ENCODE measurements at places on chromosomes 13 and 19.

DNA sequence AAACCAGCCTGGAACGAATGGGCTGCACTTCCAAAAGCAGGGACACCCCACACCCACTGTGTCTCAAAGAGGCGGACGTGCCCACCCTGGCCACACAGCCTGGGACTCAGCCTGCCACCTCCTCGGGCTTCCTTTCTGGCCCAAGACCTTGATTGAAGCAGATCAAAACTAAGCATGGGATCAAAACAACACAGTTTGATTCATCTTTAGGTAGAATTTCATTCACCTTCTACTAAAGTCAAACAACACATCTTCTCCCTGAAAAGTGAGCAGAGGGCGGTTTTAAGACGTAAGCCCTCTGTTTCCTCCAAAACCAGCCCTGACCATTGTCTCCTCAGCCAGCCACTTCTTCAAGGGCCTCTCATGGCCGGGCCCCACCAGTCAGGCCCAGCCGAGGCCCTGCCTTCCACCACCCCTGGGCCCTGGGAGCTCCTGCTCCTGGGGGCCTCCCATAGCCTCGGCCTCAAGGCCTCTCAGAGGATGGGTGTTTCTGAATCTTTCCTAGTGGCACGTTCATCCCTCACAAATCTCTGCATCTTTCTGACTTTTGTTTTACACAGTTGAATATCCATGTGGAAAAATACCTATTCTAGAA, 6.3 kb upstream of the F10 start:
- no peak for DNase-seq

DNA sequence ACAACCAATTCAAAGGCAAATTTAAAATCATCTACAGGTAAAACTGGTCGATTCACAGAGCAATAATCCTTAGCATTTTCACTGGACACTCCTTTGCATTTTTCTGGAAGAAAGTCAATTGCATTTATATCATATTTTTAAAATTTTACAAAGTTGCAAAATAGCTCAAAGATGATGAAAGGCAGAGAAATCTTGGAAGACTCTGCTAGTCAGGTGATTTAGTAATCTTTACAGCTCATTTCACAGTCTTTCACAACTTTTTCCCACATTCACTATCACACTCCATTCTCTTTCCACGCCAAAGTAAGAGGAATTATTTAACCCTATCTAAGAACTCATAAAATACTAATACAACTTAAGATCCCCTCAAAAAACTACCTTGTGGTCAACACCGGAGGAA, 1063.8 kb downstream of the EFNB2 start:
- DNase-seq: no peak

GRCh38 chr13:95471960-95472359, 80.6 kb upstream of the CLDN10 start:
- DNase-seq: no peak

DNA sequence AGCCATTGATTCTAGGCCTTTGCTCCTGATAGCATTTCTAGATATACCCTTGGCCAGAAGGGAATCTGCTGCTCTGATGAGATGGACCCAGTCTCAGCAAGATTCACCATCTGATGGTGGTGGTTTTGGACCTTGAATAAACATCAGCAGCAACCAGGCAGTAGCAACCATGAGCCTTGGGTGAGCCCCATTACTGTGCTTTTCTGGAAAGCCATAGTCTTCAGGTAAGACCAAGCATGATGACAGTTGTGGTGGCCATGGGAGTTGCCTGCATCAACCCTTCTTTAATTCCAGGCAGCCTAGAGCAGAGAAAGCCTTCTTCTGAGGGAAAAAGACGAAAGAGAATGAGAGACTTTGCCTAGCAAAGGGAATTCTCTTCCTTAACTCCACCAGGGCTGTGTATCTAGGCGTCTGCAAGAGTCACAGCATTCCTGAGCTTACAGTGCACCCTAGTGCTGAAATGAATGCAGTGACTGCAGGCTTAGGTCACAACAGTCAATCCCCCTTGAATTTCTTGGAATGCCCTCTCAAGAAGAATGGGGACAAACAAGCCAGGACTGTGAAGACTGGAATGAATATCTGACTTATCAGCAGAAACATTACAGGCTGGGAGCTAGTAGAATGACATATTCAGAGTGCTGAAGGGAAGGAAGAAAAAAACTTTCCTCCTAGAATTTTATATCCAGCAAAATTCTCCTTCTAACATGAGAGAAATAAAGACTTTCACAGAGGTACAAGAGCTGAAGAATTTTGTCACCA, 942.4 kb upstream of the PCDH20 start:
- no peak for DNase-seq

- no peak for DNase-seq
Observed at GRCh38 chr13:99208845-99209527, 8.3 kb downstream of the UBAC2 start.

- no peak for DNase-seq
Observed at GRCh38 chr19:5789886-5790558, 941 bp downstream of the DUS3L start.

DNA sequence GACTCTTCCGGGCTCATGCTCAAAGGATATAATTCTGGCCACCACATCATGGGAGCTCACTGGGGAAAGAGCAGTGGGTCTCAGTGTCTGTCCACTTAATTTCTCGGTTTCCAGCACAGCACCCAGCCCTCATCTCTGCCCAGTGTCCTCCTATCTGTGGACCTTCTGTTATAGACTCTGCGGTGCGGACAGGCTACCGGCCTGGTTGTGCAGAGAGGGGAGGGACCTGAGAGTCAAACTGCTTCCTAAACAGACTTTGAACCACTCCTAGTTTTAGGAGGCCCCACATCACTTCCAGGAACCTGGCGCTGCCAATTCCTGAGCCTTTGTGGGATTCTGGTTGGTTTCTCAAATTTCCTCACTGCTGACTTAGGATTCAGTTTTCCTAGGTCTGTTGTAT, 59.8 kb upstream of the MED4 start:
- DNase-seq: no peak

DNA sequence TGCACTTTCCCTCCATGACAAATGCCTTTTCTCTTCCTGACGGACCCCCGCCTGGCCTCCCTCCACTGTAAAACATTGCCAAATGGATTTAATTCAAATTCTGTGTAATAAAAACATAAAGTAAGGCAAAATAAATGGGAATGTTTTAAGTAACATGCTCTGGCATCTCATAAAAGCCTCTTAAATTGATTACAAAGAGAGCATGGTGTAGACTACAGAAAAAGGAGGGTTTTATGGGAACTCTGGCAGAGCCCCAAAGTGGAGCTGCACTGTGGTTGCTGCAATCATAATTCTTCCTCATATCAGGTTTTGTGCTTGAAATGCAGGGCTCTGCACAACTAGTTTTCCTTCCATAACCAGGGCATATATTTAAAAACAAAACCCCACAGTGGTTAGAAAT, 44.3 kb upstream of the SIAH3 start:
- no peak for DNase-seq

DNA sequence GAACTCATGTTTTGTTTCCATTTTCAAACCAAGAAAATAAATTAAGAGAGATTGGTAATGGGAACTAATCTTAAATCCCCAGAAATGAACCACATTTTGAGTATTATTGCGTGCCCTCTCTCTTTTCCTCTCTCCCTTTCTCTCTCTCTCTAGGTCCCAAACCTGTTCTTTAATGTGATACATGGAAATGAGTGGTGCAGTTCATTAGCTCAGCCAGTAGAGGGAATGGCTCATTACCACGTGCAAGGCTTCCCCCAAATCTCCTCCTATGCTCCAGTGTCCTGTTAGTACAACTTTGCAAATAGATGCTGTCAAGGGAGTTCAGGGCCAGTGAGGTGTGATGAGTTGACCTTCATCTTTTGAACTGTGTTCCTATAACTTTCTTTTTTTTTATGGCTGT, 178.4 kb downstream of the FGF9 start:
- DNase-seq: no peak

DNA sequence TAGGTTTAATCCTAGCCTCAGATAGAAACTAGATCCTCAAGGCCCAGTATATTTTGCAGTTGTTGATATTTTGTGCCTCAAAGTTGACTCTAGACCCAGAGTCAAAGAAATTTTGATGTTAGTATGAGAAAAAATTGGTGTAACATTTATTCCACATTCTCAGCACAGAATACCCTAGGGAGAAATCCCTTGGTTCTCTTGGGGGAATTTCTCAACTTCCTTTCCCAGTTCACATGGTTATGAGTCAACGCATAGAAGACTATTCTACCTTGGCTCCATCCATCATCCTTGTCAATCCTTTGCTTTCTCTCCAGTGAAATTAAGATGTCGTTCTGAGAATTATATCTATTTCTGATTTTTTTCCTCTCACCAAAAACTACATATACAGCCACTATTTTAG, 145.3 kb downstream of the POSTN start:
- no peak for DNase-seq

GRCh38 chr19:28601723-28602440, 611.1 kb downstream of the UQCRFS1 start:
- DNase-seq: no peak

DNA sequence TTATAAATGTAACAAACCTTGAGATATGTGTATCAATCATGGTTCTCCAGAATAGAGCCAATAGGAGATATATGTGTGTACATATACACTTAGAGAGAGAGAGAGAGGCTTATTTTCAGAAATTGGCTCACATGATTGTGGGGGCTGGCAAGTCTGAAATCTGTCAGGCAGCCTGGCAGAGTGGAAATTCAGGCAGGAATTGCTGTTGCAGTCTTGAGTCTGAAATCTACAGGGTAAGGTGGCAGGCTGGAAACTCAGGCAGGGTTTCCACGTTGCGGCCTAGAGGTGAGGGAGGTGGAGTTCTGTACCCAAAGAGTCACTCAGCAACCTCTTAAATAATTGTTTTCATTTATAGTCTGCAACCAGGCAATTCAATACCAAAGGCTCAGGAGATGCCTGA, 218.4 kb downstream of the B3GLCT start:
- no peak for DNase-seq

- DNase-seq: no peak
Observed at GRCh38 chr19:13020002-13020414, 24.7 kb downstream of the NFIX start.

DNA sequence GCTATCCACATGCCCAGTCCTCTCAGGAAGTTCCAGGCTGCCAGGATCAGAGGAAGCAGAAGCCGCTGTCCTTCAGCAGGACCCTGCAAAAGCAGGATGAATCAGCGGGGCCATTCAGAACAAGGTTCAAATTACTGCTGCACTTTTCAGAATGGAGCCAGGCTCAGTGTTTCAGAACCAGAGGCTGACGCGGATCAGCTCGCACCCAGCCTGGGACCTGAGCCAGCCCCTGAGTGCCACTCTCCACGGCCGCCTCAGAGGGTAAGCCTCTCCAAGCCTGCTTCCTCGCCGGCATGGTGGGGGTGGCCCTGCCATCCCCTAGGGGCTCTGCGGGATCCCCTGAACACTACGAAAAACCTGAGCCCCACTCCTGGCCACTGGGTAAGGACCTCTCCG, 24.7 kb downstream of the RASA3 start:
- no peak for DNase-seq

DNA sequence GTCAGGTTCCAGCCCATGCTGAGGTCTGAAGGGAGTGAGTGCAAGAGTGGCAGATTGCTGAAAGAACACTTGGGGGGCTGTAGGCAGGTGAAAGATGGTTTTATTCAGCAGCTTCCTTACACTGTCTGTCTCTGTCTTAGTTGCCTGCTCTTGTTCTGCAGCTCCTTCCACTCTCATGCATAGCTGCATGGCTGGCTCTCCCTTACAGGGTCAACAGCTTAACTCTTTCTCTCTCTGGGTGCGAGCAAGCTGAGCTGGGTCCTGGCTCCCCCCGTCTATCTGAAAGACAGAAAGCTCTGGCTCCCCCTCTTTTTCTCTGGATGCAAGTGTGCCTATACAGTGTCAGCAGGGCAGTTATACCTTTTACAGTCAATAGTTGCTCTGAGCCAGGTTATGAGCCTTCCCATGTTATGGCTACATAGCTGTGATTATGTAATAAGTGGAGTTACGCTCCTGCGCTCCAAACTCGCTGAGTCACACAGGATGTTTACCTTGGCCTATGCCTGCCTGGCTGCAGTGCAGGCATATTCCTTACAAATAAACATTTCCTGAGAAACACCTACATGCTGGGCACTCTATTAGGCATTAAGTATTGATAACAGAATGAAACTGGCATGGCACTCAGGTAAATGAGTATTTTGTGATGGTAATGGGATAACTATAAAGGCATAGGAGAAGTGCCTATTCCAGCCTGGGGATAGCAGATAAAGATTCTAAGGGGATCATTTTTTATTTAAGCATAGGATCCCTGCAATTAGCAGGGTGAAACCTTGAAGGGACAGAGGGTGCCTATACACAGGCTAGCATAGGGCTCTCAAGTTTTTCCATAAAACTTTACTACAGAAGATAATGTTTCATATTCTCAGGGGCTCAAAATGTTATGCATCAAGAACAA, 826.9 kb upstream of the PCDH9 start:
- no peak for DNase-seq

- no peak for DNase-seq
Observed at GRCh38 chr13:65532231-65532630, 1697.9 kb downstream of the PCDH9 start.

DNA sequence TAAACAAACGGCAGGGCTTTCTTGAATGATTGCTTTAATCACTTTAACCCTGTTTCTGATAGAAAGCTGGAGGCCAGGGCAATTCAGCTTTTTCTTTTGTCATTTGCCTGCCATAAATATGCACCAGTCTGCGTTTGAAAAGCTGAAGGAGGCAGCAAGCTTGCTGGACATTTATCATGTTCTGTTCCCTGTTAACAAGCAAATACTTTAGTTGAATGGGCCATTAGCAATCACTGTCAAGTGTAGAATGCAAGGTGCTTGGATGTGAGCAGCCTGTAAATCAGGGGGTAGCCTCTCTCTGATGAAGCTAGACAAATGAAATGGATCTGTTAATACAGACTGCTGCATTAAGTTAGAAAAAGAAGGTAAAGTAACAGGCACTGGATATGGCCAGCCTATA, 7.6 kb downstream of the EFNB2 start:
- DNase-seq: no peak

DNA sequence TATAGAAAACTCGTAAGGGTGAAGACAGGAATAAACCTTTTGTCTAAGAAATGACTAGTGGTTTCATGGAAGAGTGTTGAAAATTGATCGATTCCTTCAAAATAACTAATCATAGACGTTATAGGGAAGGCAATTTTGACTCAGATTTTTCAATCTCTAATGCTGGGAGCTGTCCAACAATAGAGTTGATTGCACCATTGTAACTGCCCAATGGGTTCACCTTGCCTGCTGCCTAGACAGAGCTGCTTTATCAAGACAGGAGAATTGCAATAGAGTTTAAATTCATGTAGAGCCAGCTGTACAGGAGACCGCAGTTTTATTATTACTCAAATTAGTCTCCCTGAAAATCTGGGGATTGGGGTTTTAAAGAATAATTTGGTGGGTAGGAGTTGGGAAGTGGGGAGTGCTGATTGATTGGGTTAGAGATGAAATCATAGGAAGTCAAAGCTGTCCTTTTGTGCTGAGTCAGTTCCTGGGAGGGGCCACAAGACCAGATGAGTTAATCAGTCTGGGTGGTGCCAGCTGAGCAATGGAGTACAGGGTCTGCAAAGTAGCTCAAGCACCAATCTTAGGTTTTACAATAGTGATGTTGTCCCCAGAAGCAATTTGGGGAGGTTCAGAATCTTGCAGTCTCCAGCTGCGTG, 16.8 kb upstream of the ADGRE2 start:
- DNase-seq: no peak

- no peak for DNase-seq
Observed at GRCh38 chr13:25608181-25608580, 236.4 kb downstream of the ATP8A2 start.

Data from mesothelial cell of epicardium (in vitro differentiated cells).